ENCODE measurements at places on chromosomes 4 and X. TPM values are rescaled to one million over a fixed set of nuclear protein-coding genes. Genes with fewer than 3 reads are reported as not detected.

The RHOXF2B gene
- total RNA-seq = not detected

The CAPN6 gene
- total RNA-seq = 1.3 TPM

The DCAF8L2 gene
- total RNA-seq = not detected

The LRCH2 gene
- 5.8 TPM for total RNA-seq

The ARL9 gene
- total RNA-seq = 0.32 TPM

The NRK gene
- 4.7 TPM for total RNA-seq

The KLHL5 gene
- total RNA-seq = 123 TPM

The PF4V1 gene
- not detected for total RNA-seq

The GLRB gene
- total RNA-seq = 6.8 TPM

The KIF4A gene
- 8.1 TPM for total RNA-seq

The KLHL4 gene
- total RNA-seq = 0.97 TPM

The P2RY4 gene
- not detected for total RNA-seq

The HAUS7 gene
- total RNA-seq = 16.8 TPM

The UGT2A1 gene
- not detected for total RNA-seq

The LPAR4 gene
- total RNA-seq = 0.32 TPM

The GPR50 gene
- total RNA-seq = not detected

The GLRA3 gene
- total RNA-seq = not detected

The EREG gene
- total RNA-seq = 5.2 TPM

The GCNA gene
- total RNA-seq = 2.6 TPM

The FAM3A gene
- 23.5 TPM for total RNA-seq

The TMEM271 gene
- not detected for total RNA-seq

The SPANXC gene
- not detected for total RNA-seq

The EDA2R gene
- total RNA-seq = 8.1 TPM

The BTK gene
- total RNA-seq = not detected

The GAGE12E gene
- total RNA-seq = not detected

The FAM184B gene
- not detected for total RNA-seq

The KLF8 gene
- 3.0 TPM for total RNA-seq

The ADH7 gene
- not detected for total RNA-seq

The DDX53 gene
- total RNA-seq = under 0.01 TPM

The NALF2 gene
- not detected for total RNA-seq

The RAI2 gene
- total RNA-seq = not detected

The GSTCD gene
- 11.0 TPM for total RNA-seq

The DCK gene
- total RNA-seq = 18.4 TPM

The ESX1 gene
- not detected for total RNA-seq

The PSAPL1 gene
- total RNA-seq = not detected

The AMER1 gene
- total RNA-seq = 1.7 TPM

The PDGFC gene
- 145 TPM for total RNA-seq

The CENPU gene
- total RNA-seq = 16.8 TPM

The YIPF6 gene
- 43.2 TPM for total RNA-seq
